ENCODE measurements at places on chromosomes 12 and 14. TPM values are rescaled to one million over a fixed set of nuclear protein-coding genes. Genes with fewer than 3 reads are reported as not detected.

Gene DCN
- total RNA-seq = not detected

Gene ADAM20
- total RNA-seq = not detected

Gene GLIPR1L1
- not detected for total RNA-seq

Gene CLEC4C
- not detected for total RNA-seq

Gene PRR4
- total RNA-seq = 1.9 TPM
